H9 (cell line): ENCODE measurements at places on chromosomes 6 and 20.

GRCh38 chr20:62899633-62900051, 26.7 kb downstream of the DIDO1 start:
- no peak for DNase-seq

DNA sequence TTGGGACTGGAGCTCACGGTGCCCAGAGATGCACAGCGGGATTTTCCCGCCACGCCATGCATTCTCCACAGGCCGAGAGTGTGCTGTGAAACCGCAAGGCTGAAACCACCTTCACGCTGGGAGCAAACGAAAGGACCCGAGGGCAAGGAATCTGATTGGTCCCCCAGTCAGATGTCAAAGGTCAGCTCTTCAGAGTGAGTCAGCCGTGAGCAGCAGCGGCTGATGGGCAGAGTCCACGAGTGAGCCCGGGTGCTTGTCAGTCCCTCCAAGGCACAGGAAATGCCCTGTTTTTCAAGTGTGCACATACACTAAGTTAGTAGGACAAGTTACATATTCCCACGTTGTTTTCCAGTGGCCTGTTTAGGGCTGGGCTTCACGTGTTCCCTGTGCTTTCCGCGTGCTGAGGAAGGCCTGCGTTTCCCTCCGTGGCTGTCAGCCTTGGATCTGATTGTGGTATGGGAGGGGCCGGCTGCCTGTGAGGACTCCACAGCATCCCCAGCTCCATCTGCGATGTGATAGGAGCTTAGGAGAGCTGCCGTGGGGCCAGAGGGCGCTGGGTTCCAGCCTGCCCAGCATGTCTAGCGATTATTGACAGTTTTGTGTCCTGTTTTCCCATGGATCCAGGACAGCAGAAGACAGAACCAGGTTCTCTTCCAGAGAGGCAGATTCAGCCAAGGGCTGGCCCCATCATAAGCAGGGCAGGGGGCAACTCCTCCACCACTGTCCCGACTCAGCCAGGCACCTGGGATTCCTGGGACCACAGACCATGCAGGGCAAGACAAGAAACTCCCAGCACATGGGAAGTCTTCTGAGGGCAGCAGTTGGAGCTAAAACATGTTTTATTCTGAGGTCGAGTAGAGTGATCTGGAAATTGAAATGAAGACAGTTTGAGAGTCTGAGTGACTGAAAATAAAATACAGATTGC, 38.2 kb upstream of the FRMD1 start:
- DNase-seq: peak; percentile 25

DNA sequence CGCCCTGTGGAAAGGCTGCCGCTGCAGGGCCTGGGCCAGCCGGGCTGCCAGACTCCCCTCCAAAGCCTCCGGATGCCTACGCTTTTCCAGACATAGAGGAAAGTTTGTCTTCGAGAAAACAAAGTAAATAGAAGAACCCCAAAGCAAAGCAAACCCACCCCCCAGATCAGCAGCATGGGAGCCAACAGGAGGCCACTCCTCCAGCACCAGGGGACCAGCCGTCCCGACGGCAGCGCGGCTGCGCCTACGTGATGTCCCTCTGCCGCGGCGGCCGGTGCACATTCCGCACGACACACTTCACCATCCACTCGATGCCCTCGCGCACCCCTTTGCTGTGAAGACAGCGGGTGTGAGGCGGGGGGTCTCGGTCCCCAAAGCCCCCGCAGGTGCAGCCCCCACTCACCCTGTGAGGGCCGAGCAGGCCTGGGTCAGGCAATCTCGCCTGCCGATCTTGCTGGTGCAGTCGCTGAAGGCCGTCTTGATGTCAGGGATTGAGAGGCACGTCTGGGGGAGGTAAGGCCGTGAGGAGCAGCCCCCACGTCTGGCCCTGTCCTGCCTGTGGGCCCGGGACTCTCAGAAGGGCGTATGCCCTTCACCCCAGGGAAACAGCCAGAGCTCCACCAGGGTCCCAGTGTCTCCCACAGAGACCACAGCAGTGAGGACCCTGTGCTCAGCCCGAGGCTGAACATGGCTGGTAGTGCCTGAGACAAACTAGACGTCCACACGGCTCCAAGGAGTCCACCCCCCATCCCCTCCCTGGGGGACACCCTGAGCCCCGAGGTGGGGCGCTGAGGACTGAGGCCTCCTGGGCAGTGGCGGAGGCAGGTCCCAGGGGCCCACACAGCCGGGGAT, 4.0 kb downstream of the TNFRSF6B start:
- DNase-seq: no peak

DNA sequence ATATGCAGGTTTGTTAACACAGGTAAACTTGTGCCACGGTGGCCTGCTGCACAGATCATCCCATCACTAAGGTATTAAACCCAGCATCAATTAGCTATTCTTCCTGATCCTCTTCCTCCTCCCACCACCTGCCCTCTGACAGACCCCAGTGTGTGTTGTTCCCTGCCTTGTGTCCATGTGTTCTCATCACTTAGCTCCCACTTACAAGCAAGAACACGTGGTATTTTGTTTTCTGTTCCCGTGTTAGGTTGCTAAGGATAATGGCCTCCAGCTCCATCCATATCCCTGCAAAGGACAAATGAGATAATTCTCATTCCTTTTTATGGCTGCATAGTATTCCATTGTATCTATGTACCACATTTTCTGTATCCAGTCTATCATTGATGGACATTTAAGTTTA, 294.0 kb downstream of the PKHD1 start:
- DNase-seq: no peak

DNA sequence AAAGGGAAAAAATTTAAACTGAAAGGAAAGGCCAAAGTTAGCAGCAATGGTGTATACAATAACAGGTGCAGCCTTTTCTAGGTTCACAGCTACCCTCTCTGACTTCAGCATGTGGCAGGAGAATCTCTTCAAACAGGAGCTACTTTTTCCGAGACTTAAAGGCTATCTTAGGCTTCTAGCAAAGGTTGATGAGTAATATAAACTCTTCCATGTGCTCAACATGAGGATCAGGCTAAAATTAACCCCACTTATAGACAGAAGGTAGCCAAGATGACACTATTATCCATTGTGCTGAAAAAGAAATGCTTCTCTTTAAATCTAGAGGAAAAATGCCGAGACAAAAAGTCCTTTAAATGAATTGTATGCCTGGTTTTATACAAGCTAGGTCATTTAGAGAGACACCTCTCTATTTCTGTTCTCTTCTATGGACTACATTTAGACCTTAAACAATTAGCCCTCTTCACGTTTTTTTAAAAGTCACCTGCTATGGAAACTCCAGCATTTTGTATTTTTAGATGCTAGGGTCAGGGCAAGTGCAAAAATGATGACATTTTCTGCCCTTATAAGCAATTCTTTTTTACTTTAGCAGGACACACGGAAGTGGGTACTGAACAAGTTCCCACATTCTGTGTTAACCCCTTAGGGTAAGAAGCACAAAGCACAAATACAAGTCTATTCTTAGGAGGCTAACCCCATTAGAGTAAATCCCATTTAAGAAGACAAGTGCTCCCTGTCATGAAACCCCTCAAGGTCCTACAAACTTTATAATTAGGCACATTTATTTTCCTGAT, 216.8 kb upstream of the CITED2 start:
- DNase-seq: no peak

DNA sequence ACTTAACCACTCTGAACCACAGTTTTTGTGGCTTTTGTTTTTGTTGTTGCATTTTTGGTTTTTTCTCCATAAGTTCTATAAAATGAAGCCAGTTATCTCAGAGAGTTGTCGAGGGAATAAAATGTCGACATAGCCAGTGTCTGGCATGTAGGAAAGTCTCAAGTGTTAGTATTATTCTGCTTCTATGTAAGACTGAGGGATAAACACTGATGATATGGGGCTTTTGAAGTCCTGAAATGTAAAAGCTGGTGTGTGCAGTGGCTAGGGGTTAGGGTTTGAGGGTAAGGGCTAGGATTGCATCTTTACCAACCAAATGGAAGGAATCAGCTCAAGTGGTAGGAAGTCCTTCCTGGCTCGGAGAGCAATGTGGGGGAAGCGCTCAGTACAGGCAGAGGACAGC, 59.2 kb downstream of the DAAM2 start:
- DNase-seq: no peak

DNA sequence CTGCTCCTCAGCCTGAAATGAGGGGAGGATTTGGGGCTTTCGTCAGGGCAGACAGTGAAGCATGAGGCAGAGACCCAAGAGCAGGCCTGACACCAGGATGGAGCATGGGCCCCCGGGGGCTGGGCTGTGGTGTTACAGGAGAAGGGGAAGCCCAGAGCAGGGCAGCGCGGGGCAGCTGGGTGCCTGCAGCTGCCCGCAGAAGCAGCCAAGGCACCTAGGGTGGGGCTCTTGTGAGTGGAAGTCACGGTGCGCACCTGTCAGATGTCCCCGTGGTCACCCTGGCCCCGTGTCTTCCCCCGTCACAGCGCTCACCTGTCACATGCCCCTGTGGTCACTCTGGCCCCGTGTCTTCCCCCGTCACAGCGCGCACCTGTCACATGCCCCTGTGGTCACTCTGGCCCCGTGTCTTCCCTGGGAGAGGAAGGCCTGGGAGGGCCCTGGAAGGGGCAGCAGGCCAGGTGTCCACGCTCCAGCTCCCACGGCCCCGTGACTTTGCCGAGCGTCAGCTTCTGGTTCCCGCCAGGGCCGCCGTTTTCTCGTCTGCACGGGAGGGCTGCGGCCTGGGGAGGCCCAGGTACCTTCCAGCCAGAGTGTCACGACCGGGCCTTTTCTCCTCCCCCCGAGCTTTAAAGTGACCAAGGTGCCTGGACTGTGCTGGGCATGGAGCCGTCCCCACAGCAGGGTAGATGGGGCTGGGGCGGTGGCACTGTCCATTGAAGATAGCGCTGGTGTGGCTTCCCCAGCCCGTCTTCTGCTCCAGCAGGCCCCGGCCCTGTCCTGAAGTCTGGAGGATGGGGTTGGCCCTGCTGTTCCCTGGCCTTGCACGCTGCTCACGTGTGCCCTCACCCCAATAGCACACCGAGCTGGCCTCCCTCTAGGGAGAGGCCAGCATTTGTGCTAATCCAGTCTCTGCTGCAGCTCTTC, 9.4 kb downstream of the ARFGAP1 start:
- DNase-seq: no peak

DNA sequence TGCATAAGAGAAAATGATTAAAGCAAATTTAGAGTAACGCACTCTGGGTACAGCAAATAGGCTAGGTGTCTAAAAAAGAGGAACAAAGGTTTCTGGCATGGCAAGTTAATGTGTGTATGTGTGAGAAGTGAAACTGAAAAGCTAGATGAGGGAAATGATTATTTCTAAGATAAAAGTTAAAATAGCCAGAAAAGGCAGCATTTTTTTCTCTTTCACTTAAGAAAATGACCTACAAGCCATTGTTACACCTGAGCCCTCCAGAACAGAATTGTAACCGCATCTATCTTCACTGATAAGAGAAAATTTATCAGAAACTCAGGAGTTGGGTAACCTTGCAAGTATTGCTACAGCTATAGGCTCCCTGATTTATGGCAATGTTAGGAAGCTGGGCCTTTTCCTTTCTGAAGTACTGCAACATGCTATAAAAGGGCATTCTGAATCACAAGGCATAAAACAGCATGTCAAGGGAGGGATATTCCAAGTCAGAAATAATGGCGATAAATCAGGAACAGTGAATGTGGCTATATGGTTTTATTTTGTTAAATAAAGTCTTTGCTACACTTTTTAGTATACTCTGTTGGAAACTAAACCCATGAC, 395.3 kb downstream of the TBC1D32 start:
- no peak for DNase-seq

- no peak for DNase-seq
Observed at GRCh38 chr20:63682384-63683139, 13.9 kb upstream of the TNFRSF6B start.

GRCh38 chr6:156917213-156917612, 140.0 kb downstream of the ARID1B start:
- no peak for DNase-seq

DNA sequence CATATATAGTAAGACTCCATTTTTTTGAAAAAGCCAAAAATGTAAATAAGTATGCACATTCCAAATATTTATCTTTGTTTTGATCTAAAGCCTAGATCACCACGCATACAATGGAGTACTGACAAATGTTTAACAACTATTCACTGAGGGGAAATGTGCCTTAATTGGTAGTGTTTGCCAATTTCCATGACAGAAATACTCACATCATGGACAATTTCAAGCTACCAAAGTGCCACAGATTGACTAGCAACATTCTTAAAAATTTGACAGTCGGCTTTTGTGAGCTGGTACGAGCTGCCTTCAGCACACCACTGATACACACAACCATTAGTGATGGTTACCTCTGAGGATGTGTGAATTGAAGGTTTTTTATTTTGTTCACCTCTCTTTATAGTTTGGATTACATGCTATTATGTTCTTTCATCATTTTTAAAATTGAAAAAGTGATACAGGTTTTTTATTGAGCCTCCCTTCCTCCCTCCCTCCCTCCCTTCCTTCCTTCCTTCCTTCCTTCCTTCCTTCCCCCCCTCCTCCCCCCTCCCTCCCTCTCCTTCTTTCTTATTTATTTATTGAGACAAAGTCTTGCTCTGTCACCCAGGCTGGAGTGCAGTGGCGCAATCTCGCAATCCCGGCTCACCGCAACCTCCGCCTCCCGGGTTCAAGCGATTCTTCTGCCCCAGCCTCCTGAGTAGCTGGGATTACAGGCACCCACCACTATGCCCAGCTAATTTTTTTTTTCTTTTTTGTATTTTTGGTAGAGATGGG, 19.2 kb downstream of the SMPDL3A start:
- no peak for DNase-seq

GRCh38 chr6:113634352-113635163, 222.6 kb upstream of the MARCKS start:
- no peak for DNase-seq

- no peak for DNase-seq
Observed at GRCh38 chr6:139641376-139641775, 266.9 kb upstream of the CITED2 start.

- no peak for DNase-seq
Observed at GRCh38 chr6:135604035-135604860, 106.7 kb upstream of the AHI1 start.
